ENCODE measurements at places on chromosomes 4 and X.

DNA sequence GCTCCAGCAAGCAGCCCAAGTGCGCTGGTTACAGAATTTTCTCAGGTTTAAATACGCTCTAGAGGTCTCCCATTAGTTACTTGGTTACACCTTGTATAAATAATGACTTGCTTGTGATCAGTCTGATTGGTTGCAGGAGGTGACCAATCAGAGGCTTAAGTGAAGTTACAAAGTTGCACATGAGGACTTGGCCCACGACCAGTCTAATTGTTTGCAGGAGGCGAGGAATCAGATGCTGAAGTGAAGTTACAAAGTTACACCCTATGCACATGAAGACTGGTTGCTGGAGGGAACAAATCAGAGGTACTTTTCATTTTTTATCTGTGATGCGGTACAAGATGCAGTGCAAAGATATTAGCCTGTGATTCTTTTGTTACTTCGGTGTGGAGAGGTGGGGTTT lies 80.7 kb downstream of the UBE2NL start:
- no peak for DNase-seq

DNA sequence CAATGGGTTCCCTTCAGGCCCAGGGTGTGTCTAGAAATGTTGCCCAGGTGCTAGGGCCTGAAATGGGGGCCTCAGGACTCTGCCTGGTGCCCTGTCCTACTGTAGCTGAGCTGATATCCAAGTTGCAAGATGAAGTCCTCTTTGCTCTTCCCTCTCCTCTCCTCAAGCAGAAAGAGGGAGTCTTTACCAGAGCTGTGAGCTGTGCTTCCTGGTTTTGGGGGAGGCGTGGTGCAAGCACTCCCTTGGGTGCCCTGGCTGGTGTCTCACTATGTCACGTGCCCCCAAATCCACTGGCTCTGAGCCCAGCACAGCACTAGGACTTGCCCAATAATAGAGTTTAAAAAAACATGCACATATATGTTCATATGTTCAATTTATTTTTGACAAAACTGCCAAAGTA lies 29.3 kb upstream of the CT47A1 start:
- no peak for DNase-seq

GRCh38 chr4:85051526-85051925 lies 85.0 kb upstream of the WDFY3 start:
- no peak for DNase-seq

- no peak for DNase-seq
These were observed 538.1 kb upstream of the HS3ST1 start for GRCh38 chr4:11966782-11967181.

- DNase-seq = no peak
These were observed 289.3 kb downstream of the BCOR start for GRCh38 chrX:39808471-39808917.
